GOT3 (cell line): ENCODE measurements at places on chromosomes 16 and 17.

DNA sequence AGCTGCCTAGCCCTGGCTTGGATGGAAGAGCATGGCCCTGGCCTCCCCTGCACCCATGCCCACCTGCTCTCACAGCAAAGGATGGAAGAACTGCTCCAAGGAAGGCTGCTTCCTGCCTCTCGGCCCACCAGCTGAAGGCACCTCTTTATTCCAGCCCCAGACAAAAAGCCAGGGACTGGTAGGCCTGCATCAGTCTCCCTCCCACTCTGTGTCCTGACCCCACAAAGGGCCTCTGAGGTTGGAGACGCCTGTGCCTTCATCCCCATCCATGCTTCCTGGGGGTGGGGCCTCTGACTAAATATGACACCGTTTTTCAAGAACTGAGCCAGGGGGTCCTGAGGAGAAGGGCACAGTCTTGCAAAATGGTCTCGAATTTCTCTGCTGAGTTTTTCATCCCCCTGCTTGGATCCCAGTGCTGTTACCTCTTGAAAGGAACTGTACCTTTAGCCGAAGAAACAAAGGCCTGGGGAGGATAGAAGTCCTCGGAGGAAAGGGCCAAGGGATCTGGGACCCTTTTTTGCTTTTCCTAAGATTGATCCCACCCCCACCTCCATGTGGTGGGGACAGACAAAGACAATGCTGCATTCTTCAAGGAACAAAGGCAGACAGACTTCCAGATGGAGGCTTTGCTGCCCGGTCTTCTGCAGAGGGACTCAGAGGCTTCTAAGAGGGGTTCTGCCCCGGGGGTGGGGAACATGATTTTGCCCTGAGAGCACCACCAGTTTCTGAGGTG, 5.2 kb downstream of the C17orf50 start:
- no peak for DNase-seq

DNA sequence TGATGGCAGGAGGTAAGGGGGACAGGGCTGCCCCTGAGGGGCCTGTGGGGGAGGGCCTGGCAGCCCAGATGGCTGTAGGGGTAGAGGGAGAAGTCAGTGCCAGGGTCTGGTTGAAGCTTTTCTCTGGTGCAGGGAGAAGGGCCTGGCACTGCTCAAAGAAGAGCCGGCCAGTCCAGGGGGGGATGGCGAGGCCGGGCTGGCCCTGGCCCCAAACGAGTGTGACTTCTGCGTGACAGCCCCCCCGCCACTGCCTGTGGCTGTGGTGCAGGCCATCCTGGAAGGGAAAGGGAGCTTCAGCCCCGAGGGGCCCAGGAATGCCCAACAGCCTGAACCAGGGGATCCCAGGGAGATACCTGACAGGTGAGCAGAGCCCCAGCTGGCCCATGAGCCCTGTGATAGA, 2.8 kb upstream of the NOL3 start:
- no peak for DNase-seq

DNA sequence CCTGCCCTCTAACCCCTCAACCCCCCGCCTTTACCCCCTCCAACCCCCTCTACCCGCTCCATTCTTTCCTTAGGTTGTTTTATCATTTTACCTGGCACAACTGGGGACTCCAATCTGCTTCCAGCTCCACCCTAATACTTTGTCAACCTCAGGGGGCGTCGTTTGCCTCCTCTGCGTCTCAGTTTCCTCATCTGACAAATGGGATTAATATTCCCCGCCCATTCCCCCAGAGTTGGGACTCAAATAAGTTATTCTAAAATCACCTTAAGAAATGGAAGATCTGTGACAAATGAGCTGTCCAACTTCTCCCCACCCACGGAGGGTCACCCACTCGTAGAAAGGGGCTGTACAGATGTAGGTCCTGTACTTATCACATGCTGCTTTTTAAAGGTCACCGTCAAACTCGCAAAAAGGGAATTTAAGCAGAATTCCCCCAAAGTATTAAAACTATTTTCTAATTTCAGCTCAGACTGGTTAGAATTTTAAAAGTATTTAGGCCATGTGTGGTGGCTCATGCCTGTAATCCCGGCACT, 40.6 kb upstream of the CPNE2 start:
- no peak for DNase-seq

- DNase-seq = no peak
Measured at GRCh38 chr17:69523244-69523861, 108.9 kb downstream of the MAP2K6 start.

DNA sequence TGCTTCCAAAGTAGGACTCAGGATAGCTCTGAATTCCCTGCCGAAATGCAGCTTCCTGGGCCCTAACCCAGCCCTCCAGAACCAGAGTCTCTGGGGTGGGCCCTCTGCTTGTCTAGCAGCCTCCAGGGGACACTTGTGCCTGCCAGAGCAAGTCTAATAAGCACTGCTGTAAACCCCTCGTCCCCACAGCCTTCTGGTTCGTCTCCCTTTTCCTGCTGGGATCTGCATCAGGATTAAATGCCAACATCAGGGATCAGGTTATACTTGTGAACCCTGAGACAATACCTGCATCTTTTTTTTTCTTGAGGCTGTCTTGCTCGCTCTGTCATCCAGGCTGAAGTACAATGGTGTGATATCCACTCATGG, 282.0 kb downstream of the SEC14L1 start:
- no peak for DNase-seq

DNA sequence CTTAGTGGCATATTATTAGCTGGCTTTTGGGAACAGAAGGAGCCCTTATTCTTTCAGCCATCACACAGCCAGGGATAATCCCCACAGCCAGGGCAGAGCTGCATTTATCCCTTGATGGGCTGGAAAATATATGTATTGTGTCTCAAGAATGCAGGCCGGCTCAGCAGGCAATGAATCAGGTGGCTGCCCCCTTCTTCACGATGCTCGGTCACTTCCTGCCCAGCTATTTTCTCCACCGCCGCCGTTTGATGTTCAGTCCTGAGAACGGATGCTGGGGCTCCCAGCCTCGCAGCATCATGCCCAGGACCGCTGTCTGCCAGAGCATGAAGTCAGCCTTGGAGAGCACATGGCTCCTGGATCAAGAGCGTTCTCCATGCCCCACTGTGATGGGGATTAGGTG, 4.3 kb upstream of the MYH3 start:
- no peak for DNase-seq

- no peak for DNase-seq
Measured at GRCh38 chr16:81324808-81325207, 10.0 kb downstream of the GAN start.
